Cortex of kidney (tissue), 1 donor: ENCODE measurements at places on chromosomes 3 and 15.

GRCh38 chr3:161793194-161793930 is 296.8 kb downstream of the OTOL1 start:
- no peak for DNase-seq

DNA sequence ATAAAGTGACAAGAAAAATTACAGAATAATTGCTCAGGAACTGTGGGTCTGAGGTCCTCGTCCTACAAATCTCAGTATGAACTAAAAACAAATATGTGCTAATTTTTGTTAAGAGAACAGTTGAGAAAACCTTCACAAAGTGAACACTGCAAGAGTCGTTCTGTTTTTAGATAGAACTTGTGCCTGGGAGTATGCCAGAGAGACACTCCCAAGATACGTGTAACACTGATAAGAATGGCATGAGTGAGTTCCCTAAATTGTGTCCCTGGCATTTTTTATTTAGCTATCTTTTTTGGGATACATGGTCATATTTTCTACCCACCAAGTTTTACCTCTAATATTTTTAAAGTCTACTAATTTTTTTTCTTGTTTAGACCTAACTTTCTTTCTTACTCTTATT is 860.0 kb upstream of the NR2F2 start:
- no peak for DNase-seq

DNA sequence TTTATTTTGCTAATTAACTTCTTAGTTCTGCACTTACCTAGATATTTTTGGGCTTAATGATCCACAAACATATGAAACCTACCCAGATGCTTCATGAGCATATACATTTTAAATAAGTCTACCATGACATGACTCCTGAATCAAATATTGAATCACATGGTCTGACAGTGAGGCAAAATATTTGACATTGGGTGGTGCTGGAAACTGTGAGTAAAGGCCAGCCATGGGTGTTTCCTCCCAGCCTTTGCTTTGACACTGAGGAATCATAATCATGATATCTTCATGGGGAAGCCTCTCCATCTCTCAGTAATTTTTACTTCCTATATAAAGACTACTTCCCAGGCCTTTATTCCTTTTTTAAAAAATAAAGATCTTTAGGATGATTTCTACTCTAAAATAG is 22.8 kb upstream of the SSR3 start:
- no peak for DNase-seq

DNA sequence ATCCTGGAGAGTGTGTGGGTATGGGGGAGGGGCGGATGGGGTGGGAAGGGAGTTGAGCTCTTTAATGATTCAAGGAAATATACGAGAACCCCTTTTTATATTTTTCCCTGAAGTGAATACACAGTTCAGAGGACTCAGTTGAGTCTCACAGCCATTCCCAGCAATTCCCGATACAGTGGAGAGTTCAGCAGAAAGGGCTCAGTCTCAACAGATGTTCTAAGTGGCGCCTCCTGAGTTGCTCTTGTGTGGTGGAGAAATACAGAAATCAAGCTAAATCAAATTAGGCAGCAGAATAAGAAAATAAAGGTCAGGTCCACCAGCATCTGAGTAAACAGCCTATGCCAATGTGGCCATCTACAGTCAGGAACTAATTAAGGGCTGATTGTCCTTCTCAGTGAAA is 372.1 kb downstream of the NR2F2 start:
- no peak for DNase-seq
